ENCODE measurements at places on chromosomes 5 and 9. TPM values are rescaled to one million over a fixed set of nuclear protein-coding genes. Genes with fewer than 3 reads are reported as not detected.
A peak's percentile ranks its signal among the peaks of the same experiment; 100 is the strongest.

GRCh38 chr5:43616535-43616934 lies 13.6 kb downstream of the NNT start:
- H3K27me3 ChIP-seq, result no peaks in the 10 kb centered on the region
- H3K4me1 ChIP-seq, result no peaks in the 10 kb centered on the region
- peaks cover 16% of the 10 kb centered on the region for H3K36me3 ChIP-seq

DNA sequence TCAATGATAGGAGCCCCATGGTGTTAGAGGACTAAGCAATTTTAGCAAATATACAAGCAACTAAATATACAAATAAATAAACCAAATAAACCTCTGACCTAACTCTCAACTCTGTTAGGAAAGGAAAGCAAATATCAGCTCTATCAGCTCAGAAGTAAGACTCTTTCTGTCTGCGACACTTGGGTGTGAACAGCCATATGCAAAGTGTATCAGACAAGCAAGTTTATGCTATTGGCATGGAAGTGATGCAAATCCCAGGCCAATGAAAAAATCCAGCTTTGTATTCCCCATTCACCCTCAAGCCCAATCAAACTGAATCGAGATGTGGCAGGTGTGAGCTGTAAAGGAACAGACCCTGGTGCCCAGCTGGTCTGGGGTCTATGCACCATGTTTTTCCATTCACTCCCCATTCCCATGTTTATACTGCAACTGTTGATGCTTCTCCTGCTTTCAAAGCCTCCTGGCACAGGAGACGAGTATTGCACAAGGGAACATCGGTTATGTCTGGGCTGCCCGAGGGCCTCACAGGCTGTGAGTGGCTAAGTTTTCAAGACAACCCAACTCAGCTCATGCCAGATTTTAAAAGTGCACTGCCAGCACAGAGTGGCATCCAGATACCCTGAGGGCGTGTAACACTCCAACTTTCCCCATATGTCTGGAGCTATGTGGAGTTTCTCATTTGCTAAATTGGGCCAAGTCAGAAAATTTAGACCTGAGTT lies 73.1 kb downstream of the FEM1C start:
- H3K4me3 ChIP-seq, result no peak overlapping the region
- no peaks in the 10 kb centered on the region for H3K27me3 ChIP-seq
- H3K36me3 ChIP-seq, result no peaks in the 10 kb centered on the region
- DNase-seq, result no peak
- no peaks in the 10 kb centered on the region for H3K4me1 ChIP-seq

GRCh38 chr9:114619191-114619761 lies 8.2 kb downstream of the TMEM268 start:
- peaks cover 2% of the 10 kb centered on the region for H3K4me1 ChIP-seq
- H3K4me3 ChIP-seq, result peak overlapping the region; percentile 25
- H3K27ac ChIP-seq, result peak overlapping the region; percentile 66
- DNase-seq, result peak; percentile 23

GRCh38 chr9:70607329-70607728 lies 192.9 kb upstream of the KLF9 start:
- no peaks in the 10 kb centered on the region for H3K36me3 ChIP-seq
- no peaks in the 10 kb centered on the region for H3K4me1 ChIP-seq
- H3K27me3 ChIP-seq, result no peaks in the 10 kb centered on the region
- no peak for DNase-seq
- no peak overlapping the region for H3K27ac ChIP-seq

DNA sequence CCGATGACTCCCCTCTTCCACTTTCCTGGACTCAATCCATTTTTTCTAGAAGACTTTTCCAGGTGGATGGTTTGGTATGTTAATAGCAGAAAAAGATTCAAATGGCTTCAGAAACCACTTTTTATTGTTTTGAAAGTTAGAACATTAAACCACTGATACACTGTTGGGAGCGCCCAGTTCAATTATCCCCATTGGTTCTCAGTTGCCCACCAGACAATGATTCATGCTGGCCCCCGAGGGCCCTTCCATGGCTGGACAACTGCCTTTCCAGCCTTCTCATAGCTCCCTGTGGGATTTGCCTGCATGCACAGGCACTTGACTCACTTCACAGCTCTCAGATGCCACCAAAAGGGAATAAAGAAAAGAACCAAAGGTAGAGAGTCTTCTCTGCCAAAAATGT lies 21.3 kb upstream of the ANKRD34B start:
- H3K36me3 ChIP-seq, result no peaks in the 10 kb centered on the region
- no peak overlapping the region for H3K27ac ChIP-seq
- no peak for DNase-seq
- no peak overlapping the region for H3K4me3 ChIP-seq
- H3K27me3 ChIP-seq, result no peaks in the 10 kb centered on the region

GRCh38 chr9:117134826-117135500 lies 279.9 kb downstream of the ASTN2 start:
- H3K27ac ChIP-seq, result no peak overlapping the region
- H3K27me3 ChIP-seq, result no peaks in the 10 kb centered on the region
- DNase-seq, result no peak
- H3K4me3 ChIP-seq, result no peak overlapping the region
- no peaks in the 10 kb centered on the region for H3K4me1 ChIP-seq

DNA sequence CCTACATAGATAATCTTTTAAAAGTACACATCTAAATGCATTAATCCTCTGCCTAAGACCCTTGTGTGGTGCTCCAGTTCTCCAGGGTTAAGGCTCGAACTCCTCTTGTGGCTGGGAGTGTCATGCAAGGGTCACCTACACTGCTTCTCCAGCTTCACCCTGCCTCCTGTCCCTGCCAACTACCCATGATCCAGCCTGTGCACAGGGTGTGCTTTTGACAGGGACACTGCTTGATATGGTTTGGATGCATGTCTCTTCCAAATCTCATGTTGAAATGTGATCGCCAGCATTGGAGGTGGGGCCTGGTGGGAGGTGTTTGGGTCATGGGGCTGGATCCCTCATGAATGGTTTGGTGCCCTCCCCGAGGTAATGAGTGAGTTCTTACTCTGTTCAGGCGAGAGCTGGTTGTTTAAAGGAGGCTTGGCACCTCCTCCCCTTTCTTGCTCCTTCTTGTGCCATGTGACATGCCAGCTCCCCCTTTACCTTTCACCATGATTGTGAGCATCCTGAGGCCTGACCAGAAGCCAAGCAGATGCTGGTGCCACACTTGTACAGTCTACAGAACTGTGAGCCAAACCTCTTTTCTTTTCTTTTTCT lies 48.5 kb downstream of the SLC22A5 start:
- no peaks in the 10 kb centered on the region for H3K27me3 ChIP-seq
- peaks cover 62% of the 10 kb centered on the region for H3K4me1 ChIP-seq
- H3K36me3 ChIP-seq, result peaks cover 17% of the 10 kb centered on the region
- H3K4me3 ChIP-seq, result no peak overlapping the region

- no peak for DNase-seq
- no peaks in the 10 kb centered on the region for H3K4me1 ChIP-seq
- no peaks in the 10 kb centered on the region for H3K27me3 ChIP-seq
- H3K27ac ChIP-seq, result no peak overlapping the region
These were observed 117.6 kb upstream of the HAND1 start for GRCh38 chr5:154595662-154596061.

Gene IL3
- not detected for total RNA-seq

Gene SNX24
- total RNA-seq, result 3.5 TPM

Gene ENHO
- not detected for total RNA-seq

Gene DNAI1
- total RNA-seq, result not detected

Data from naive thymus-derived CD4-positive, alpha-beta T cell (primary cell).